ENCODE measurements at places on chromosomes 2 and 18.

DNA sequence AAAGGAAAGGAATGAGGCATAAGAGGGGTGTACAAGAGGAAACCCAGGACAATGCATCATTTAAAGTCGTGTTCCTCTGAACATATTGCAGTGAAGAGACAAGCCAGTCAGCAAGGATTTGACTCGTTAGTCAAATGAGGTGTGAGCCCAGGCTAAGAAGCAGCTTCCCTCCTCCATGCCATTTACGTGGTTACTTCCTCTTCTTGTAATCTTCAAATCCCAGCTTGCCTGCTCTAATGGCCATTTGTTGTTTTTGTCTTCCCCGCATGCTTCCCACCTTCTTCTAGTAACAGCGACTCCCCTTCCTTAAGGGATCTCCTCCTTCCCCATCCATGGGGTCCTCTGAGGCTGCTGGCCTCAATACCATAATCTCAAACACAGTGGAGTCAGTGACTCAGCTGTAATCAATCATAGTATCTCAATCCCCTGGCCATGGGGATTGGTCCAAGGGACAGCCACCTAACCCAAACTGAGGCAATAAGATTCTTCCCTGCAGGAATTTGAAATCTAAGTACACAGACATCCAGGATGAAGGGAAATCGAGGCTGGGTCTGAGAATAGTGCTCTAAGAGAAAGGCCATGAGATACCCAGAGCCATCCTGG lies 37.6 kb downstream of the SLC14A1 start:
- no peak for DNase-seq

GRCh38 chr2:47079515-47080412 lies 75.3 kb downstream of the STPG4 start:
- no peak for DNase-seq

DNA sequence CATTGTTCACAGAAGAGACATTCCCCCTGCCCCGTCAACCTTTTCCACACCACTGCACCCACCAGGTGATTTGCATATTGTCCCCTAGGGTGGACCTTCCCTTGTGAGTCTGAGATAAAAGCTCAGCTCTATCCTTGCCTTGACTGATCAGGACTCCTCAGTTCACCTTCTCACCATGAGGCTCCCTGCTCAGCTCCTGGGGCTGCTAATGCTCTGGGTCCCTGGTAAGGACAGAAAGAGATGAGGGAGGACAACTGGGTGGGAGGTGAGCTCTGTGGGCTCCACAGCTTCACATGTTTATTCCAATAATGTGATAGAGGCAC lies 1160.1 kb downstream of the RPIA start:
- no peak for DNase-seq

DNA sequence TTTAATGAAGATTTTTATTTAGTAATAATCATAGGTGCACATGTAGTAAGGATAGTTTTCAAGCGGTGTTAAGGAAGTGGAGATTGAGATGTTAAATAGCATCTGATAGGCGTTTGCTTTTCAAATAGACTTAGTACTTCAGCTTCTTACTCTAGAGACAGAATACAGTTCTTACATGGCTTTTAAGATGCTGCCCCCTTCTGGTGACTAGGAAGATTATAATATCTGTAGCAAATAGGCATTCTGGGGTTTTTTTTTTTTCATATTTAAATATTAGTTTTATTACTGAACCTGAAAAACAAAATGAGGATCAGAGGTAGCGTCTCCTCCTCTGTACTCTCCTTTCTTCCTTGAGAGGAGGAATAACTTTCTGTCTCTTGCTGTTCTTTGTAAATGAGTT lies 100.2 kb downstream of the AGAP1 start:
- DNase-seq: no peak

GRCh38 chr2:223053484-223054192 lies 1.6 kb downstream of the KCNE4 start:
- DNase-seq: no peak

GRCh38 chr2:175854665-175855064 lies 147.4 kb downstream of the LNPK start:
- DNase-seq: no peak

GRCh38 chr2:168529900-168530561 lies 74.0 kb downstream of the CERS6 start:
- DNase-seq: no peak

Measured in stimulated activated CD8-positive, alpha-beta memory T cell treated with anti-CD3 and anti-CD28 coated beads, Interleukin-15, amount 100 ng/mL, for 24 hours (primary cell).